Activated T-cell treated with anti-CD3 and anti-CD28 coated beads, Interleukin-2, amount 50 U/mL, for 4 hours (primary cell): ENCODE measurements at places on chromosomes 3 and 15. TPM values are rescaled to one million over a fixed set of nuclear protein-coding genes. Genes with fewer than 3 reads are reported as not detected.

DNA sequence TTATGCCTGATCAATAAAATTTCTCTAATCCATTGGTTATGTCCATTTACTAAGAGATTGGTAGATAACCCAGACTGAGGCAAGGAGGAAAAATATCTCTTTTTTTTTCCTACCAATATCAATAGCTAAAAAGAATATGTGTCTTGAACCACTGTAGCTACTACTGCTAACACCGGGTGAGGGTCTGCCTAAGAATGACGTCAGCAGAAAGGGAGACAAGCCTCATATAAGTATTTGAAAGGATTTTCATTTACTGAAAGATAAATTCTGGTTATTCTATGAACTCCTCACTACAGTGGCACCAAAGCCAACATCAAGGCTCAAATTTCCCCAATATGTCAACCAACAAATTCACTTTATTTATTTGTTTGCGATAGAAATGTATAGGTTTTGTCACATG lies 389.0 kb upstream of the ALCAM start:
- DNase-seq, result no peak

GRCh38 chr15:69615736-69616135 lies 163.1 kb downstream of the RPLP1 start:
- DNase-seq, result no peak

- no peak for DNase-seq
Measured at GRCh38 chr15:23866832-23867231, 179.7 kb upstream of the NDN start.

Gene LNP1
- total RNA-seq, result 0.94 TPM

Gene CCR2
- 0.41 TPM for total RNA-seq
